MV-4-11 (cell line): ENCODE measurements at places on chromosomes 7 and 10.

DNA sequence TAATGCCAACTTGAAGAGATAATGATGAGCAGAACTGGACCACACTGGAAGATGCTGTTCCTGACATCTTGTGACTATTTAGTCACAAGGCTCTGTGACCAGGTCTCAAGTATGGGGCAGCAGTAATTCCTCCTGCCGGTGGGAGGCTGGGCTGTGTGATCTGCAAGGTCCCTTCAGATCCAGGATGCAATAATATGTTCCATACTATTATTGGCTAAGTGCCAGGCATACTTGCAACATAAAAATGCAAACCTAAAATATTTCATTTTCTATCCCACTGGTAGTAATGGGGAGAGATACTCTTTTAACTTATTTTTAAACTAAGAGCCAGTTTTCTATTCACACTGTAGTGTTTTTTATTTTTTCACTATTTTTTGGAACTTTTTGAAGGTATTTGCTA lies 171.5 kb downstream of the CYP26A1 start:
- DNase-seq = no peak

DNA sequence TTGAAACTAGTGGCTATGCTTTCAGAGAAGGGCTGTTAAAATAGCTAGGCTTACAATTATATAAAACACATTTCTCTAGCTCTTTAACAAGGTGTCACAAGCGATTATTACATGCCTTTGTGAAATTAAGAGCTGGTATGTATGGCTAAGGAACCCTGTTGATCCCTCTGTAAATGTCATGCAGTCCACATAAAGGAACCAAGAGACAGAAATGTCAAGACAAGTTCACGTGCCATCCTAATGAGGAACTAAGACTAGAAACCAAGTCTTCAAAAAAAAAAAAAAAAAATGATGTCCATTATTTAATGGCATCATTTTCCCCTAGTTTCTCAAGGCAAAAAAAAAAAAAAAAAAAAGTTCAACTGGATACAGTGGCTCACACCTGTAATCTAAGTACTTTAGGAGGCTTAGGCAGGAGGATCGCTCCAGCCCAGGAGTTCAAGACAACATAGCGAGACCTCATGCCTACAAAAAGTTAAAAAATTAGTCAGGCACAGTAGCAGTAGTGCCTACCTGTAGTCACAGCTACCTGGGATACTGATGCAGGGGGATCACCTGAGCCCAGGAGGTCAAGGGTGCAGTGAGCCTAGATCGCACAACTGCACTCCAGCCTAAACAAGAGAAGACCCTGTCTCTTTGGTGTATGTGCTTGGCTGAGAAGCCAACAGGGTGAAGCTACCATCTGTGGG lies 63.4 kb downstream of the SRPK2 start:
- DNase-seq = peak; percentile 79

DNA sequence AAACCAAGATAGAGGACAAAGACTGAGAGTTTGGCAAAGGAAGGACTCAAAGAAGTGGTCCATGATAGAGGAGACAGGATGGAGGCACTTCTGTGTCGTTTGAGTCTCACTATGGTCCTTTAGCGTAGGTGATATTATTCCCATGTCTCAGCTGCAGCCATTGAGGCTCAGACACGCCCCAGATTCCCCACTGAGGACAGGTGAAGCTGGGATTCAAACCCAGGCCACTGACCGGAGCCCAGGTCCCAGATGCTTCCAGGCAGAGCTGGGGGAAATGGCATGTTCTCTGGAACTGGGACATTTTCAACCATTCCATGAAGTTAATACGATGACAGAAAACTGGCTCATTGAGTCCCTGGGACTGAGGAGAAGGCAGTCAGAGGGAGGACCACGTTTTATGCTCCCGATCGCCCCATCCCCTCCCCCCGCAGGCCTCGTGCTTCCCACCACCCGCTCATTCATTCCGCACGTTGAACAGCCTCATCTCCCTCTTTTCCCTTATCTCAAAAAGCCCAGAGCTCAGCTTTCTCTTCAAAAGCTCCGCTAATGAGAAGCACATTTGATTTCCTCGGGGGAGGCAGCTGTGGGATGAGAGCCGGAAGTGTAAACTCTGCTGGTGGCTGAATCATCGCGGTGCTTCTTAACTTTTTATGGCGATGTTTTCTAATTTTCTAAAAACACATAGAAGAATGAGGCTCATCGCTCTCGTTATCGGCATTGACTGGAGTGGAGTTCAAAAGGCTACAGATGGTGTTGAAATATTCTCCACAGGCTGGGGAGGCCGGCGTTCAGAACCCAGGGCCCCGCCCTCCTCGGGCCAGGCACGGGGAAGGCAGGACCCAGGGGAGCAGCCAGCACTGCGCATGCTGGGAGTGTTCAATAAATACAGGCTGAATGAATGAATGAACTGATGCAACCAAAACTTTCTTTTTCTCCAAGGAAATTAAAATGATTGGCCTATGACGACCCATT lies 64.0 kb downstream of the OAT start:
- DNase-seq = peak; percentile 72

- no peak for DNase-seq
Measured at GRCh38 chr7:496528-497295, 22.9 kb downstream of the PDGFA start.

GRCh38 chr7:39199006-39199405 lies 221.3 kb downstream of the POU6F2 start:
- no peak for DNase-seq

DNA sequence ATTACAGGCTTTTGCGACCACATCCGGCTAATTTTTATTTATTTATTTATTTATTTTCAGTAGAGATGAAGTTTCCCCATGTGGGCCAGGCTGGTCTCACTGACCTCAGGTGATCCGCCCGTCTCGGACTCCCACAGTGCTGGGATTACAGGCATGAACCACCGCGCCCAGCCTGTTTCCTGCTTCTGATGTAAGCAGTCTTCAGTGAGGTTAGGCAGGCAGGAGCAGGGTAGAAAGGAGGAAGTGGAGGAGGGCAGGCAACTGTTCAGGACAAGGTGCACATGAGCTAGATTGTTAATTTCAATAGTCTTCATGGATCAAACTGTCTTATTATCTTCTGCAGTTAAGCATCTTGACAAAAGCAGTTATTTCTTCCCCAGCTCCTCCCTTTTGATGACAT lies 605.0 kb downstream of the CCSER2 start:
- no peak for DNase-seq

GRCh38 chr10:48291190-48291589 lies 15.3 kb upstream of the MAPK8 start:
- DNase-seq = peak; percentile 40
